ENCODE measurements at places on chromosomes 1 and 21.

GRCh38 chr1:23589585-23589986, 30.3 kb upstream of the ID3 start:
- no peak for DNase-seq

- no peak for DNase-seq
These were observed 20.9 kb upstream of the UBL4B start for GRCh38 chr1:110091381-110091780.

DNA sequence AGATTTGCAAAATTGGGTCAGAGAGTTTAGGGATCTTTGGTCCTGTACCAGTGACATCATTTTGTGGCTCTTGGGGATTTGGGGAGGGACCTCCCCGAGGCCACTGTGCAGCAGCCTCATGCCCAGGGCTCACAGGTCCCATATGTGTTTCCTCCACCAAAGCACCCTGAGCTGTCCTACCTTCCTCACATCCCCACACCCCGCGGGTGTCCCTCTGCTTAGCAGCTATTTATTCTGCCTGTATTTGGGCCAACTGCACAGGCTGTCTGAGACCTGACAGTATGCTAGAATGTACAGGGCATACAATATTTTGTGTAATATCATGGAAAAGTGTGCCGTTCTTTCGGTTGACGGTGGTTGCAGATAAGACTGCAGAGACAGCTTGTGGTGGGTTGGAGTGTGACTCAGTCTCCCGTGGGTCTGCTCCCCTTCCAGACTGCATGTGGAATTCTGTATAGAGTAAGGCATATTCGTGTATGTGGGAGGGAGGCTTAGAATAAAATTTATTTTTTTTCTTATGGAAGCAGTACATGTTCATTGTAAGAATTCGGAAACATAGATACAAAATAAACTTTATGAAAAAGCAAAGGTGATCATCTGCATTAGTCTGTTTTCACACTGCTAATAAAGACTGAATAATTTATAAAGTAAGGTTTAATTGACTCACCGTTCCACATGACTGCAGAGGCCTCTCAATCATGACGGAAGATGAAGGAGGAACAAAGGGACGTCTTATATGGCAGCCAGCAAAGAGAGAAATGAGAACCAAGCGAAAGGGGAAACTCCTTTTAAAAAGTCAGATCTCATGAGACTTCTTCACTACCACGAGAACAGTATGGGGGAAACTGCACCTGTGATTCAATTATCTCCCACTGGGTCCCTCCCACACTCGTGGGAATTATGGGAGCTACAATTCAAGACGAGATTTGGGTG, 84.4 kb downstream of the ADARB1 start:
- DNase-seq: no peak

GRCh38 chr1:247298701-247299100, 33.0 kb downstream of the ZNF496 start:
- no peak for DNase-seq

DNA sequence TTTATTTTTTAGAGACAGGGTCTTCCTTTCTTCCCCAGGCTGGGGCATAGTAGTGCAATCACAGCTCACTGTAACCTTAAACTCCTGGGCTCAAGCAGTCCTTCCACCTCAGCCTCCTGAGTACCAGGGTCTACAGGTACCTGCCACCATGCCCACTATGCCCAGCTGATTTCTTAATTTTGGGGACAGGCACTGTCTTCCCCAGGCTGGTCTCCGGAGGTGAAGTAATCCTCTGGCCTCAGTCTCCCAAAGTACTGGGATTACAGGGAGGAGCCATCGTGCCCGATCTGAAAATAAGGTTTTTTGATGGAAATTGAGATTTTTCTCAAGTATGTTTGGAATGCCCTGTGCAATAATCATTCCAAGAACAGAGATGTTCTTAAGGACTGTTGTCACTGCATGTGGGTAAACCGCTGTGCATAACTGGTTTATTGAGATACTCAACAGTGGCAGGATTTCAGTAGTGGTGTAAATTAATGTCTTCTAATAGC, 934 bp upstream of the MSH4 start:
- no peak for DNase-seq

DNA sequence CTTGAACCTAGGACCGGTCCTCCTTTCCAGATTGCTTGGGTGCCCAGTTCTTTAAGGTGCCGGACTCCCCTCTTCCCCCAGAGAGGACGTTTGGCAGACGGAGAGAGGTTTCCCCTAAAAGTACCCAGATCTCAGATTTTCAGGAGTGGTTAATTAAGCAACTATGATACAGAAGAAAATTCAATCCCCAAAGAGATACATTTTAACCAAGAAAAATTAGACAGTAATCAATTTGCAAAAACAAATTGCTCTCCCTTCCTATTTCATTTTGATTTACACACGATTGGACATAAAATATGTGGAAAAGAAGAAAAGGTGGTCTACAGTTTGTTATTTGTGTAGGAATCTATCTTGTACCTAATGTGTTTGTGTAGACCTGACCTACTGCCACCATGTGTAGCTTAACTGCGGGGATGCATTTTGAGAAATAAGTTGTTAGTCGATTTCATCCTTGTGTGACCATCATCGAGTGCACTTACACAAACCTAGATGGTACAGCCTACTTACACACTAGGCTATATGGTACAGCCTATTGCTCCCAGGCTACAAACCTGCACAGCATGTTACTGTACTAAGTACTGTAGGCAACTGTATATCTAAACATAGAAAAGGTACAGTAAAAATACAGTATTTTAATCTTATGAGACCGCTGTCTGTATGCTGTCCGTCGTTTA, 755 bp downstream of the RPAP2 start:
- no peak for DNase-seq

- DNase-seq: no peak
These were observed 52.0 kb downstream of the NBPF6 start for GRCh38 chr1:108502138-108502537.

DNA sequence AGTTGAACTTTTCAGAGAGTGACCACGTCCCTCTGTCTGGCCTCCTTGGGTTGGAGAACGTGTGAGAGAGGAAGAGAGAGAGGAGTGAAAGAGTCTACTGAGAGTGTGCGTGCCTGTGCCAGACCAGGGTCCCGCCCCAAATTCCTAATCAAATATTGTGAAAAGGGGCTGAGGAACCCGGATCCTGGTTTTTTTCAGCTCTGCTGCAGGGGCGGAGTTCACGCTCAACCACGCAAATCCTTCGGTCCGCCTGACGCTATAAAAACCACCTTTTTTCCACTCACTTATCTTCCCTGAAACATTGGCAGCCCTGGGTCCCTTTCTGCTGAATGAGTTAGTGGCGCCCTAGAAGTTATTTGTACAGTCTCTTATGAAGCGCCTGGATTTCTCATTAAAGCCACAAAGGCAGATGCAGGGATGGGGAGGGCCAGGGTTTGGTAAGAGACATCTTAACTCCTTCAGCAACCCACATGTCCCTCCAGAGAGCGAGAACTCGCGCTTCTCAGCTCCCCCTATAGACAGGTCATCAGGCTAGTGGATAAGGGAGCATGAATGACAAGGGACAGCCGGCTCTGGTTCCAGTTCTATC, at the start of gene FMOD:
FMOD (minus strand) TSS at position 86 of the 589 bp plus-strand sequence. CDS start 2,852 bp downstream, outside the sequence.
- no peak for DNase-seq

Data from T follicular helper cell (primary cell).